ENCODE measurements at places on chromosomes 2 and 18.

DNA sequence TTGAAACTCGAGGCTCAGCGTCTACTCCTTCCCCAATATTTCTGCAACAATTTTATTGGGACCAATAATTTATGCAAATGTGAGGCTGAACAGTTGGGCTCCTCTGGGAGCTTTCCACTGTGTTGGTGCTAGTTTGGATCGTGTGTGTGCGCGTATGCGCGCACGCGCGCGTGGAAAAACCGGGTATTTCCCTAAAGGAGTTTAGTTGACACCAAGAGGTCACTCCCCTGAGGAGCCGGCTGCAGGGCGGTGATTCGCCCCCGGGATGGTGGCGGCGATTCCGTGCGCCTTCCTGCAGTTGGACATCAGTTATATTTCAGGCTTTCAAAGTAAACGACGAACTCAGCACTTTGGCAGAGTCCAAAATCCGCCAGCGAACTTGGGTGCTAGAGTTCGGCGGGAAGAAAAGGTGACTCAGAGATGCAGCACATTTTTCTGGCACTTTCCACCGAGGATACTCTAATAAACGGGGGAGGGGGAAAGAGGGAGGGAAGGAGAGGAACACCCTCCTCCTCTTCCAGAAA, 186.5 kb upstream of the FANCL start:
- DNase-seq = peak; percentile 73

DNA sequence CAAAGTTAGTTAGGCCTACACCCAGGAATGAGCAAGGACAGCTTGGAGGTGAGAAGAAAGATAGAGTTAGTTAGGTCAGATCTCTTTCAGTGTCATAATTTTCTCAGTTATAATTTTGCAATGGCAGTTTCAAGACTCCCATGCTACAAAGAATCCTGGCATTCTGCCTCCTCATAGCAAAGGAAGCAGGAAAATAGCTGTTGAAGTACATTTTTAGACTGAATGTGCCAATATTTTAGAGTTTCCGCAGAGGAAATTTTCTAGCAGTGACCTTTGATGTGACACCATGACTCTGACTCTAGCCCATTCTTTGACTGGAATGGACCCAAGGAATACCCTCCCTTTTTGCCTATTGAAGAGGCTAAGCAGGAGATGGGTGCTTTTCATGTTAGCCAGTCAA, 371.7 kb downstream of the PIK3C3 start:
- DNase-seq = no peak

DNA sequence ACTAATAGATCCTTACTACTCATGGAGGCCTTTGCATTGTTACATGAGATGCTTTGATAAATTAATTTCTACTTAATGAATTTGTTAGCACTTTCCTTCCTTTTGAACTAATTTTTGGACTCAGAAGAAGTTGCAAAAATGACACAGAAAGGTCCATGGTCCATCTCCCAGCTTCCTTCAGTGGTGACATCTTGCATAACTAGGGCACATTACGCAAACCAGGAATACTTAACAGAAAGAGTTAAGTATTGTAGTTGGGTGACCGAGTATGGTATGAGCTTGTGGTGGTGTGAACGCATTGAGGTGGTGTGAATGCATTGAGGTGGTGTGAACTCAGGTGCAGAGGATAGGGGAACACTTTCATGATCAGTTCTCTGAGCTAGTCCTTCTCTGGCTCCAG, 151.1 kb upstream of the TWIST2 start:
- DNase-seq = no peak

- no peak for DNase-seq
Measured at GRCh38 chr18:36640021-36640952, 188.5 kb downstream of the TPGS2 start.

- DNase-seq = no peak
Measured at GRCh38 chr2:177466337-177467195, 74.0 kb downstream of the AGPS start.

GRCh38 chr18:404061-404636, 96.4 kb downstream of the COLEC12 start:
- no peak for DNase-seq

- peak; percentile 45 for DNase-seq
Measured at GRCh38 chr2:216339456-216340279, 32.6 kb downstream of the MARCHF4 start.
